ENCODE measurements at places on chromosomes 6 and 20.
A peak's percentile ranks its signal among the peaks of the same experiment; 100 is the strongest.

GRCh38 chr20:32325706-32326503, 32.2 kb upstream of the ASXL1 start:
- DNase-seq: no peak

GRCh38 chr6:21300439-21300838, 293.1 kb upstream of the SOX4 start:
- DNase-seq: no peak

DNA sequence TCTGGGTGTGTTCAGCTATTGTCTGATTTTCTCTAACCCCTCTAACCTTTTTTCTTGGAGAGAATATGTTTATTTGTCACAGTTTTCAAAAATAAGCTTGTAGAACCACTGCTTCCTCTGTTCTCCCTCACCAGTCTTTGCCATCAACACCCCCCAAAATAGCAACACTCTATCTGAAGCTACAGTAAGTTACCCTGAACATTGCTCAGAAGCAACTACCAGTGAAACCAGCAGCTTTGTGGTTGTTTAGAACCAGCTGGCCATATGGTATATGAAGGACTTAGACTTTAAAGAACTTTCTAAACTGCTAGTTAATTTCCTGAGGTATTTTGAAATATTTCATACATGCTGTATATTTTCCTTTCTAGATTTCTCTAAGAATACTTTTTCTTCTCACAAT, 242.9 kb downstream of the KHDRBS2 start:
- no peak for DNase-seq

DNA sequence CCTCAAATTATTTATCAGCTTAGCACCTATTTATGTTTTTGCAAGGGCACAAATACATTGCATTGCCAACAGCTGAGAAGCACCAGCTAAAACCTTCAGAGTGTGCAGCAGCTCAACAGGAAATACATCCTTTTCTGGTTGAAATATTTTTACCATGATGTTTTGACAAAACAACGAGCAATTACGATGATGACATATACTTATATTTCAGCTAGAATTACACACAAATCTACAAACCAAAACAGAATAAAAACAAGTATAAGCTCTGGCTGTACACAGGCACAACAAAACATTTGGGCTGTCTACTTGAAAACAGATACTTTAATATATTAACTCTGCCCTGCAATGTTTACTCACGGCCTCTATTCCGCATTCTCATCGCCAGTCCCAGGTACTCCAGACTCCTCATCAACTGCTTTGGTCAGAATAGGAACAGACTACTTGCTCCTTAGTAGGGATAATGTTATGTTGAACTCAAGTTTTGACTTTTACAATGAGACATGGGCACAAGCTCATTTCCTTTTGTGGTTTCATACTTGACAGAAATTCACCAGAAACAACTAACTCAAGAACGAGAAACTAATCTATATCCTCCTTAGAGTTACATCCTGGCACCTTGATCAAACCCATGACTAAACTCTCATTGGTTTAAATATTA, 377.6 kb downstream of the ESR1 start:
- DNase-seq: no peak

DNA sequence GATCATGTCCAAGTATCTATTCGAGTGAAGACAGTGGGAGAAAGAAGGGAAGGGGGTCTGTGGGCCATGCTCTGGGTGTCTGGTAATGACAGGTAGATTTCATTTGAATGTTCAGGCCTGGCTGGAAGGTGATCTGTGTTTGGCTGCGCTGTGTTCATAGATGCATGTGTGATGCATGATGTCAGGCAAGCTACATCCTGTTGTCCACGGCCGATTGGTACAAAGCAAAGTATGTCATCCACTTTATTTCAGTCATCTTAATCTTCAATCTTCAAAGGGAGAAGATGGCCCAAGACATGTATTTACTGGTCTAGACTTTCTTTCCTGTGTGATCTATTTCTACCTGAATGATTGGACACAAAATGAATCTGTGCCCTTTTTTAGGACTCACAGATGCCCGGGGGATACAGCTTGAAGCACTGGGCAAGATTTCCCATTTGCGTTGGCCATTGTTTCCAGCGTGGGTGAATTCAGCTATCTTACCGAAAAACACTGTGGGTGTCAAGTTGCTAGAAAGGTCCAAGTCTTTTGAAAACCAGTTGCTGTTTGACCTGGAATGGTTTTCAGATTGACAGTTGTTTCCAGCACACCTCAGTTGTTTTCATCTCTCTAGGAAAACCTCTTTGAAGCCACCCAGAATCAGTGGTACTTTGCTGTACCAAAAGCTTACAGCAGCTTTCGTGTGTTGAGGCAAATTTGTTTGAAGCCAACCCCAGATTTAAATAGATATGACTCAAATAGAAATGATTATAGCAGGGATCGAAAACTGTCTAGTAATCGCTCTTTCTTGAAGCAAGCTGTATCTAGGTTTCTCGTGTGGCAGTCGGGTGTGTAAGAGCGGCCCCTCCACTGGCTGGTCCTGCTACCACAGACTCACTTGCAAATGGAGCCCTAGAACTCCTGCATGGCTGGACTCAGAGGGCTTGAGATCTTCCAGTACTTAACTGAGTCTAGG, 27.2 kb downstream of the DUSP22 start:
- DNase-seq: no peak

DNA sequence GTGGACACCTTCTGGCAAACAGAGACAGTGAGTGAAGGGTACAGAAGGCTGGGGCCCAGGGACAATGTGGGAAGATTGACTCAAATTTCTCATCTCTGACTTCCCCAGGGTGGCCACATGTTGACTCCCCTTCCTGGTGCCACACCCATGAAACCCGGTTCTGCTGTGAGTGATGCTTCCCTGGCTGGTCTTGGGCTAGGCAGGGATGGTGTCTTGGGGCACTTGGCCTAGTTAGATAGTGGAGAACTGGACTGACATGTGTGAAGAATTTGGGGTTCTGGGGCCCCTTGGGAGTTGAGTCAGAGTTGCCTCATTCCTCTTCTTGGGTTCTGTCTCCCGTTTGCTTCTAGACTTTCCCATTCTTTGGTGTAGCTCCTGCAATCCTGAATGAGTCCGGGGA, 34.2 kb downstream of the GSS start:
- no peak for DNase-seq

DNA sequence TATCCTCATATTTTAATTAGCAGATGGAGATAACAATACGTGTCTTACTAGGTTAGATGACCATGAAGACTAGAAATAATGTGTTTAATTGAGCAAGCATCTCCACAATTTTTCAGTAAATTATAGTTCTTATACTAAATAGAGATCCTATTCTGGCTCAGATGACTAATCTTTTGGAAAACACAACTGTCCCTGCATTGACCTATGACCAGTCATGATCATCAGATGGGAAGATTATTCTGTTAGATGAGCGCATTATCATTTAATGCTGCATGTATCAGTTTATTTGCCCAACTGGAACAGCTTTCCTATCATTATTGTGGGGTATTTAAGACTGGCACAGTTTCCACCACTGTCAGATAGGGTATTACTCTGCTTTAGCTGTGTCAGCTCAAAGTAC, 185.5 kb downstream of the MOXD1 start:
- no peak for DNase-seq

GRCh38 chr6:41306187-41306854, 19.8 kb upstream of the TREM1 start:
- no peak for DNase-seq

GRCh38 chr6:52304983-52305390, 20.4 kb upstream of the MCM3 start:
- DNase-seq: peak; percentile 16

- DNase-seq: no peak
Observed at GRCh38 chr20:38106461-38106860, 58.6 kb downstream of the TGM2 start.

DNA sequence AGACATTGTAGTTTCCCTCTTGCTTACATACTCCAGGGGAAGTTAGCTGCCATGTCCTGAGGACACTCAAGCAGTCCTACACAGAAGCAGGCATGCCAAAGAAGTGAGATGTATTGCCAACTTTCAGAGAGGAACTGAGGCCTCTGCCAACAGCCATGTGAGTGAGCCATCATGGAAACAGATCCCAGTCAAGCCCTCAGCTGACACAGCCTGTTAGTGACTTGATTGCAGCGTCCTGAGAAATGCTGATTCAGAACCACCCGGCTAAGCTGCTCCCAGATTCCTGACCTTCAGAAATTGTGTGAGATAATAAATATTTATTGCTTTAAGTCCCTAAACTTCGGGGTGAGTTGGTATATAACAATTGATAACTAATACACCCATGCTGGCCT, 38.1 kb downstream of the GSTA2 start:
- no peak for DNase-seq

GRCh38 chr6:44080561-44081521, 46.4 kb downstream of the MRPL14 start:
- DNase-seq: no peak
